Esophagus muscularis mucosa (tissue), 4 donors: ENCODE measurements at places on chromosomes 3 and 15. TPM values are rescaled to one million over a fixed set of nuclear protein-coding genes. Genes with fewer than 3 reads are reported as not detected.

EIF4G1 gene
- total RNA-seq = 418 TPM

GHSR gene
- total RNA-seq = not detected

TRAT1 gene
- total RNA-seq = not detected

B3GNT5 gene
- total RNA-seq = 2.1 TPM

ARGFX gene
- not detected for total RNA-seq

CYP1A2 gene
- not detected for total RNA-seq

CEMIP gene
- total RNA-seq = 0.26 TPM

FAM81A gene
- total RNA-seq = 0.33 TPM

ANKRD34C gene
- not detected for total RNA-seq

LRTM1 gene
- total RNA-seq = not detected

GMNC gene
- not detected for total RNA-seq

GRIP2 gene
- 0.83 TPM for total RNA-seq

NOX5 gene
- under 0.01 TPM for total RNA-seq

SHC4 gene
- total RNA-seq = 2.1 TPM

LINGO1 gene
- not detected for total RNA-seq

GOLGA8S gene
- under 0.01 TPM for total RNA-seq

NSMCE3 gene
- 8.3 TPM for total RNA-seq

RFT1 gene
- total RNA-seq = 9.1 TPM

REC114 gene
- not detected for total RNA-seq

DPPA2 gene
- total RNA-seq = not detected

ROPN1 gene
- total RNA-seq = not detected

CCR2 gene
- total RNA-seq = 0.46 TPM

ATP13A5 gene
- total RNA-seq = not detected

SPINT1 gene
- total RNA-seq = 2.5 TPM

ANKUB1 gene
- total RNA-seq = not detected

SHF gene
- 15.4 TPM for total RNA-seq

MYL3 gene
- 0.83 TPM for total RNA-seq

SLC28A1 gene
- not detected for total RNA-seq

ITIH1 gene
- total RNA-seq = not detected

ZBTB47 gene
- total RNA-seq = 112 TPM

PLSCR4 gene
- 43.5 TPM for total RNA-seq

SEMA7A gene
- total RNA-seq = 1.2 TPM

FANCD2OS gene
- not detected for total RNA-seq

ASTE1 gene
- 3.6 TPM for total RNA-seq

CPLX3 gene
- 0.33 TPM for total RNA-seq

PAQR5 gene
- total RNA-seq = 0.32 TPM

PP2D1 gene
- total RNA-seq = not detected

C15orf39 gene
- total RNA-seq = 7.5 TPM

SATB1 gene
- total RNA-seq = 87.4 TPM

ANKDD1A gene
- total RNA-seq = 10.2 TPM

GOLGA8J gene
- total RNA-seq = not detected

NRG4 gene
- not detected for total RNA-seq

DTWD1 gene
- 29.1 TPM for total RNA-seq

TRH gene
- total RNA-seq = not detected

CHDH gene
- total RNA-seq = 0.42 TPM

SLC35G2 gene
- total RNA-seq = 5.0 TPM

ITIH4 gene
- total RNA-seq = 2.0 TPM

MAP6D1 gene
- 0.42 TPM for total RNA-seq
